ENCODE measurements at places on chromosomes 4 and X.

GRCh38 chr4:110294165-110294564 is 95.8 kb upstream of the ELOVL6 start:
- DNase-seq: no peak

GRCh38 chr4:29588617-29589016 is 1131.6 kb upstream of the PCDH7 start:
- DNase-seq: no peak

GRCh38 chr4:159298502-159298901 is 195.6 kb downstream of the RAPGEF2 start:
- no peak for DNase-seq

- DNase-seq: no peak
Observed at GRCh38 chrX:9475984-9476383, 11.1 kb downstream of the TBL1X start.

DNA sequence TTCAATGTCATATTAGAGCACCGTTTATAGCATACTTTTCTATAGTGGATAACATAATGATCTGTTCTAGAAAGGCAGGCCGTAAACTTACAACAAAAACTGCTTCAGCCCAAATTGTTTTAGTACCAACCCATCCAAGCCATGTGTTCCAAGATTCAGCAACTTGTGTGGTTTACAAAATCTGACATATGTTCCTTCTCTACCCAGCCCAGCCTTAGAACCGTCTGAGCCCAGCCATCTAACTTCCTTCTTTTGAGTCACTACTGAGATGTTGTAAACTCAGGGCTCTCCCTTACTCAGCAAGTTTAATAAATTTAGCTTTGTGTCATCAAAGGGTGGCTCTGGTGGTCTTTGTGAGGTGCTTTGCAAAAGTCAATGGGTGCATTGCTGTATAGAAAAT is 32.4 kb upstream of the REPS2 start:
- DNase-seq: no peak

GRCh38 chrX:110404376-110404775 is 45.7 kb downstream of the RTL9 start:
- DNase-seq: no peak

DNA sequence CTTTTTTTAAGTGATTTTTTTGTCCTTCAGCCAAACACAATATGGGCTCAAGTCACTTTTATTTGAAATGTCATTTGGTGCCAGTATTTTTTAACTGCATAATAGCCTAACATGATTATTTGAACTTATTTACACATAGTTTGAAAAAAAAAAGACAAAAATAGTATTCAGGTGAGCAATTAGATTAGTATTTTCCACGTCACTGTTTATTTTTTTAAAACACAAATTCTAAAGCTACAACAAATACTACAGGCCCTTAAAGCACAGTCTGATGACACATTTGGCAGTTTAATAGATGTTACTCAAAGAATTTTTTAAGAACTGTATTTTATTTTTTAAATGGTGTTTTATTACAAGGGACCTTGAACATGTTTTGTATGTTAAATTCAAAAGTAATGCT is 62.1 kb downstream of the EDNRA start:
- DNase-seq: no peak

Data from stimulated activated CD8-positive, alpha-beta memory T cell treated with anti-CD3 and anti-CD28 coated beads, Interleukin-15, amount 100 ng/mL, for 1 hour (primary cell).